ENCODE measurements at places on chromosomes 4 and X.

DNA sequence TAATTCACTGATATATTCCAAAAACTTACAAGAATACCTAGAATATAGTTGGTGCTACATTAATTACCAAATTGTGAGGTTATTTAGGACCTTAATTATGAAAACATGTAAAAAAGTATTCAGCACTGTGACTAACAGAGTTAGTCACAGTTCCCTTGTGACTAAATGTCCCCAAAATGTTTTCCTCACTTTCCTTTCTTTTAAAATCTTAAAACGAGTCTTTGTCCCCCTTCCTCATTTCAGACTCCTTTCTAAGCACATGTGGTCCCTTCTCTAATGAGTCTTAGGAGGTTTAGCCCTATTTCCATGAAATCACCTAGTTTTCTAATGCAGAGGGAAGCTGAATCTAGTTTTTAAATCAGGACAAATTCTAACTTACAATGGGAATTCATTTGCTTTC is 175.0 kb downstream of the PPP3CA start:
- DNase-seq, result no peak

GRCh38 chrX:106613277-106613676 is 1.5 kb downstream of the RADX start:
- no peak for DNase-seq

DNA sequence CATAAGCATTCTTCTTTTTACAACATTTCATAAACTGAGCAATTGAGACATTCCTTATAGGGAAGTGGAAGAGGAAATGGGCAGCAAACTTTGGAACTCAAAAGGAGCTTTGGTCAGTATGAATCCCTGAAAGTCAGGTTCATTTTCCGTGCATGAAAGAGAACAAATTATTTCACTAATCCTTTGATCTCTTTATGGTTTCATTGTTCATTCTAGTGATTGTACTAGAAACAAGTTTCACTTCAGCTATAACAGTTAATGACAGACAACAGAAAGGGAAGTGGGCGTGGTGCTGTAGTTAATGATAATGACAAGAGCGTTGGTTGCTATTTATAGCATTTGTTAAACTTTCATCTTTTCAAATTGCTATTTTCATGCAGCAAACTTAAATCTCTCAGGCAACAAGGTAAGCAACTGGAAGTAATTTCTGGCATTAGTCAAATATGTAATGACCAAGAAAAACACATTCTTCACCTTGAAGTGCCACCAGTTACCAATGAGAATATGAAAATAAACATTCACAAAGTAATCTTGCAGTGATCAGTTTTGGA is 98.4 kb downstream of the AREG start:
- DNase-seq, result no peak

GRCh38 chrX:14476205-14476604 is 53.1 kb upstream of the GLRA2 start:
- no peak for DNase-seq

DNA sequence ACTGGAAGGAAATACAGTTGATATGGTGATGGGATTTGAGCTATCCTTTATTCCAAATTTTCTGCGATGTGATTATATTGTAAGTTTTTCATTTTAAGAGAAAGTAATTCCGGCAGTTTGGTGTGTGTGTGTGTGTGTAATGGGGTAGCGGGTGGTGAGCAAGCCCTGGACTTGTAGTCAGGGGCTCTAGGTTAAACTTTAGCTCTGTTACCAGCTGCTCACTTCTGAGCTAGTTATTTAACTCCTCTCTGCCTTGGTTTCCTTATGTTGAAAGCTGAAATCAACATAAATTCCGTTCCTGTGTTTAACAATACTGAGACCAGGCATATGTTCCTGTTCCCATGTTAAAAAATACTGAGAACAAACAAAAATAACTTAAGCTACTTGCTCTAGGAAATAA is 174.1 kb upstream of the CASK start:
- no peak for DNase-seq

DNA sequence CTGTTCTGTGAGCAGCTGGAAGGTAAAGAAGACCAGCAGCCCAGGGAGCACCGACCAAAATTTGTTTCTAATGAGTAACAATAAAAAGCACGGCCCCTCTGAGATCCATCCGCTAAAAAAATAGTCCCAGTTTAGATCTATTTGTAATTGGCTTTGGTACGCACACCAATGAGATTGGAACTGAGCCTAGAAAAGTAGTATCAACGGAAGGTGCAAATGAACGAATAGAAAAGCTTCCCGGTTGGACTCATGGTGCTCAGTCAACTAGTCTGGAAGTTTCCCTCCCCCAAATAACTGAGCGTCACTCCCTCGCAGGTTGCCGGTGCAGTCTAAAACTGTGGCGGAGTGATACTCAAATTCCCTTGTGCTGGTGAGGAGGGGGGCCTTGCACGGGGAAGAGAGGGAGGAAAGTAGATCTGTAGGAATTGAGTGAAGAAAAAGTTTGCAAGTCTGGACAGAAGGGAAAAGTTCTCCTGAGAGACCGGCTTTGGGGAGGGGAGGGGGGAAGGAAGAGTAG is at the start of gene COL4A5:
COL4A5 (plus strand) TSS at position 413 of the 517 bp plus-strand sequence. CDS start 288 bp downstream, outside the sequence.
- no peak for DNase-seq

DNA sequence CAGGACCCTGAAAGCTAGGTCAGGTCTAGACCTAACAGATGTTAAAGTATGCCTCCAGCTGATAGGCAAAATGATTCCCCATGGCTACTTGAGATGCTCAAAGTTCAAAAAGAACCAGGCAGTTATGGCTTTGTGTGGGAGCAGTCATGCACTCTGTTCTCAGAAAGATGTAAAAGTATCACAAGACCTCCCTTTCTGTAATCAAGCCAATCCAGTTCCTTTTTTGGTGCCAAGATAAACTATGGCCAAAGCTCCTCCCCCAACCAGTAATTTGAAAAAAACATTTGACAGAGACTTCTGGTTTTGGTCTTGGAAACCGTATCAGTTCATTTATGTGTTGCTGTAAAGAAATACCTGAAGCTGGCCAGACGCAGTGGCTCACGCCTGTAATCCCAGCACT is 340.9 kb downstream of the CHIC1 start:
- DNase-seq, result no peak

GRCh38 chr4:139710073-139710472 is 44.5 kb downstream of the MGST2 start:
- no peak for DNase-seq

GRCh38 chr4:3285558-3286334 is 7.1 kb upstream of the RGS12 start:
- no peak for DNase-seq

- no peak for DNase-seq
Measured at GRCh38 chrX:50158593-50158992, 42.2 kb downstream of the AKAP4 start.

DNA sequence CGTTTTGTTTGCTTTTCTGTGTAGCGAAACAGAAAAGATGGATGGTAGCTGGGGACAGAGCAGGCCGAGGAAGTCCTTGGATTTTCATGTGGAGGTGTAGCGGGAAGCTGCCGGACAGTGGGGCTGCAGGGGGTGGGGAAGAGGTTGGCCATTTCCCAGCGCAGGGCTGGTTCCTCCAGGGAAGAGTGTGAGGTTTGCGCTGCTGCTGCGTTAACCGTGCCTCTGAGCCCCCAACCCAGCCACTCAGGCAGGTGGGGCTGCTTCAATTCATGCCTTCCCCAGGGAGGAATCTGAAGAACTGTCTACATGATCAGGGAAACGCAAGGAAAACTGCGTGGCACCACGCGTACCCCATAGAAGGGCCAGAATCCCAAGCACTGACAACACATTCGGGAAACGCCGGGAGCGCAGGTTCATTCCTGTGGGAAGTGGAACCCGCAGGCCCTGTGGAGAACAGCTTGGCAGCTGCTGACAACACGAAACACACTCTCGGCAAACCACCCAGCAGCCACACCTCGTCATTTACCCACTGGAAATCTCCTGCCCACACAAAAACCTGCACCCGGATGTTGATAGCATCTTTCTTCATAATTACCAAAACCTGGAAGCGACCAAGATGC is 57.7 kb downstream of the PCGF3 start:
- DNase-seq, result no peak

- no peak for DNase-seq
Measured at GRCh38 chr4:124067046-124067445, 645.5 kb downstream of the ANKRD50 start.

DNA sequence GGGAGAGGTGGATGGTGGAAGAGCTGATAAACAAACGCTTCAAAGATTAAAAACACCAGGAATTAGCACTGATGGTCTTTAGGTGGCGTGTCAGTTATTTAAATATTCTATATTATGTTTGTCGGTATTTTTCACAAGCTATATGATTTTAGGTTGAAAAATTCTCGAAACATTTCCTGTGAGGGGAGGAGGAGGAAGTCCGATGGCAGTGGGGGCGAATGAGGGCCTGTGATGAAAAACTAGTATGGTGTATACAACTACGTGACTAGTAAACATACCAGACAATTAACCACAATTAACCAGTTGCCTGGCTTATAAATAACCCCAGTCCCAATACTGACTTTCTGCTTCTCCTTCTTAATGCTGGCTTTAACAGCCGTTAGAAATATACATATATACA is 595 bp upstream of the NAP1L2 start:
- DNase-seq, result no peak

GRCh38 chr4:72938516-72938915 is 131.0 kb downstream of the COX18 start:
- no peak for DNase-seq

- DNase-seq, result no peak
Measured at GRCh38 chrX:153414856-153415510, 3.7 kb downstream of the ZFP92 start.

- no peak for DNase-seq
Measured at GRCh38 chr4:55475394-55476243, 71.1 kb downstream of the CLOCK start.

- DNase-seq, result no peak
Measured at GRCh38 chr4:79757600-79757999, 315.4 kb downstream of the ANTXR2 start.

DNA sequence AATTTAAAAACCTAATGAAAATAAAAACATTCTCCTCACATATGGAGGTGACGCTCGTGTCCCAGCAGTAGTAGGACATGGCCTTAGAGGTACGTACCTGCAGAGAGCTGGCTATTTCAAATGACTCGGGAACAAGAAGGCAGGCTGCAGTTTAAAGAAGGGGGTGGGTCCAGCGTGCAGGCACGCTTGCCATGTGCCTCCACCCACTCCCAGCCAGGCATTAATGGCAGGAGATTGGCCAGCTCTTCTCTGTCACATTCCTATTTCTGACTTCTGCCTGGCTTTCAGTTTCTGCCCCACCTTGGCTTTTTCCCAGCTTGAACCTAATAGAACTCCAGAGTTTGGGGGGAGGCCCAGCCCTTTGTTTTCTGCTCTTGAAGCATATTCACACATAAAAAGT is 17.2 kb downstream of the PDHA1 start:
- DNase-seq, result no peak

DNA sequence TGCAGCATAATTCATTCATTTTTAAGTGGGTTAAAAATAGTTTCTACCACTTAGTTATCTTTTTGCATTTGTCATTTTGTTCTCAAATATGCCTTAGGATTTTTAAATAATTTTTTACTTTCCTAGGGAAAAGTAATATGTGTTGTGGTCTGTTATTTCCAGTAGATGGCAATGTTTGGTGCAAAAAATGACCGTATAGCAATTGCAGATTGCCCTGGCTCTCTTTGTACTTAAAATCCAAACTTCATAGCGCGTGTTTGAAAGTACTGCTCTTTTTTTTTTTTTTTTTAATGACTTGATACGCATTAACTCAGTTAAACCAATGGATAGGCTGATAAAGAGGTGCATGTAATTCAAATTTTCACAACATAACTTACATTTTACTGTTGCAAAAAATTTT is 74.4 kb upstream of the RBMX start:
- no peak for DNase-seq

DNA sequence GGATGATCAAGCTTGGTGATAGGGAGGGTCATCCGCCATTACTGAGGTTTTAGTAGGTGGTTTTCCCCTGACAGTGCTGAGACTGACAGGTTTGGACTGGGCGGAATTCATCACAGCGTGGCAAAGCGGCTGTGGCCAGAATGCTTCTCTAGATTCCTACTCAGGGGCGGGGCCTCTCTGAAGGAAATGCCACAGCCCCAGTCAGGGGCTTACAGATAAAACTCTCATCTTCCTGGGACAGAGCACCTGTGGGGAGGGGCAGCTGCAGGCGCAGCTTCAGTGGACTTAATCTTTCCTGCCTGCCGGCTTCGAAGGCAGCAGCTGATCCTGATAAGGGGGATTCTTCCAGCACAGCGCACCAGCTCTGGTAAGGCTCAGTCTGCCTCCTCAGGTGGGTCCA is 316.7 kb downstream of the RPA4 start:
- DNase-seq, result no peak

DNA sequence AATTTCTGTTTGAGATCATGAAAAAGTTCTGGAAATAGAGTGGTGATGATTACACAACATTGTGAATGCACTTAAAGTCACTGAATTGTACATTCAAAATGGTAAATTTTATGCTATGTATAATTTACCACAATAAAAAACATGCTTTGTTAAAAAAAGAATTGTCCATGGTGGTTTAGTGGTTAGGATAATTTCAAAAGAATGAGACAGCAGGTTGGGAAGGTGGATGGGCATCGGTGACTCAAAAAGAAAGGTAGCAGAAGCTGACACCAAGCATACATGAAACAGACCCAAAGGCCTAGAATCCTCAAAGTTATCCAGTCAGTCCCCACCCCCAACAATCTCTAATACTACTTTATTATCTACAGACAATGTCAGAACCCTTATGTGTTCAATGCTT is 91.1 kb downstream of the MSN start:
- no peak for DNase-seq

DNA sequence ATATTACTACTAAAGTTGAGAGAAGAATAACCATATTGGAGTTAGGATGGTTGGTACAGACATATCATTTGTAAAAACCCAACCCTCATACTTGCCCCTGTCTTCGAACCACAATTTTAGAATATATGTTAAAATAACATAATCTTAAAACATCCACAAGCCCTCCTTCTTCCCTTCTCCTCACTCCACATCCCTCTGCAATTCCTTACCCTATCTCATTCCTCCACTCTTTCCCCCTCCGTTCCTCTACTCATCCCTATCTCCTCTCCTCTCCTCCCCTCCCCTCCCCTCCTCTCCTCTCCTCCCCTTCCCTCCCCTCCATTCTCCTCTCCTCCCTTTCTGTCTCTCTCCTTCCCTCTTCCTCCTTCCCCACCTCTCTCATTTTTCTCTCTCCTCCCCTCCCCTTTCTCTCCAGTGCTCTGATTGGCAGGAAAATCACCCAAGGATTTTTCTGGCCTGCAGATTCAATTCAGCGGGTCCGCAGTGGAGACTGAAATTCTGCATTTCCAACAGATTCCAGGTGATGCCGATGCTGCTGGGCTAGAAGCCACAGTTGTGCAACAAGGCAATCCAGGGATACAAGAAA is 17.4 kb upstream of the ODAM start:
- no peak for DNase-seq

GRCh38 chr4:186104114-186104889 is at the start of gene FAM149A:
Gene FAM149A (plus strand): TSS chr4:186104704.
- peak; percentile 12 for DNase-seq

GRCh38 chr4:16583764-16584163 is 314.7 kb downstream of the LDB2 start:
- no peak for DNase-seq

DNA sequence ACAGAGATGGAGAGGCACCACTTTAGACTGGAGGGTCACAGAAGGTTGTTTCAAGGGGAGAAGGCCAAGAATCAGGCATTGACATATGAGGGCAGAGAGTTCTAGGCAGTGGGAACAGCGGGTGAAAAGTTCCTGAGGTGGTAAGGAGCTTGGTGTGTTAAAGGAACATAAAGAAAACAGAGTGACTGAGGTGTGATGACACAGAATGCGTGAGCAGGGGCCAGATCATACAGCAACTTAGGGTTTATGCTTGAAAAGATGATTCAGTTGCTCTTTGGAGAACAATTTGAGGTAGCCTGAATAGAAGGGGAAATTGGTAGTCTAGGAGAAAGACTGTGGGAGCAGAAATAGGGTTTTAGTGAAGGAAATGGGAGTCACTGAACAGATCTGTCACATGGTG is 179.2 kb downstream of the AMELX start:
- DNase-seq, result no peak

Data from stimulated activated CD4-positive, alpha-beta T cell treated with anti-CD3 and anti-CD28 coated beads, TNF-alpha, amount 100 ng/mL, for 4 hours (primary cell).